ENCODE measurements at places on chromosomes 12 and 14.

DNA sequence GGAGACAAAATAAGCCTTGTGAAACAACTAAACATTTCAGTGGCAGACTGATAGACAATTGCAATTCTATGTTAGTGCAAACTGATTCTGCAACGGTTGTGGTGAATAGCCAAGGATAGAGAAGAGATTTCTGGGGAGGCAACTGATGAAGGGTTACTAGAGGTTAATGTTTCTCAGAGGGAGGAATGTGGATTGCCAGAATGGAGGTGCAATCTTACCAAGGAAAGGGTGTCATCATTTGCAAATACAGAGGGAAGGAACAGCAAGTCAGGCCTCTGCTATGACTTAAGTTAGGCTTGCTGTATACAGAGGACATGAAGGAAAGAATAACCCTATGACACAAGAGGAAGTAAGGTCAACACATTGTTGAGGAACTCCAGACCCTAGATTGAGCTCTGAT, 35.8 kb downstream of the CCDC175 start:
- DNase-seq = no peak

DNA sequence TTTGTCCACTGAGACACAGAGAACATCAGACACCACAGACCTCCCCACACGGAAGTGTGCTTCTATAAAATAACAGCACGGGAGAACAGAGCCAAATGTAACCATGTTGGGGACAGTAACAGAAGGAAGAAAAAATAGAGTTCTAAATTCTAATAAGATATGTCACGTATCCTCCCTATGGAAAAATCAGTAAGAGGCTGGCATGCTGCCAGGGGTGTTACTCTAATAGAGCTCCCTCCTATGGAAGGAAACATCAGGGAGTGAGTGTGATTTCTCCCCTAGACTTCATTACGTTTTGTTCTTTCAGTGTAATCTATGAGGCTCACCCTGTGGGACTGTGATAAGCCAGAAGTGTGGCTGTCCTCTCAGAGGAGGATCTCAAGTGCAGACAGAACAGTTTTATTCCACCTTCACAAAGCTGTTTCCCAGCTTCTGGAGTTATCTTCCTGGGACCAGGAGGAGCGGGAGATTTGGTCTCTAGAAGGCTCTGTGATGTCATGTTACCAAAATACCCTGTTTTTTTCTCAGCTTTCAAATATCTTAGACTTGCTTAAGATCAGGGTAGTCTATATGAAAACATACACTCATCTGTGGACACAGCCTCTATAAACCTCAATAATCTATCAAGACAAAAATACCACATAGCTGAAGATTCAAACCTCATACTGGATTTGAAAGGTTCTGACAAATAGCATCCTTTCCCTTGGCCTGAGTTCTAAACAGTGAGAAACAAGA, 69.3 kb downstream of the ZFC3H1 start:
- peak; percentile 20 for DNase-seq

GRCh38 chr12:117360222-117360550, 1.2 kb downstream of the NOS1 start:
- DNase-seq = no peak

GRCh38 chr14:47039336-47039735, 387.8 kb upstream of the RPL10L start:
- no peak for DNase-seq

- no peak for DNase-seq
Observed at GRCh38 chr14:81234278-81234677, 13.5 kb upstream of the GTF2A1 start.

GRCh38 chr12:105949391-105949790, 189.4 kb downstream of the NUAK1 start:
- no peak for DNase-seq

DNA sequence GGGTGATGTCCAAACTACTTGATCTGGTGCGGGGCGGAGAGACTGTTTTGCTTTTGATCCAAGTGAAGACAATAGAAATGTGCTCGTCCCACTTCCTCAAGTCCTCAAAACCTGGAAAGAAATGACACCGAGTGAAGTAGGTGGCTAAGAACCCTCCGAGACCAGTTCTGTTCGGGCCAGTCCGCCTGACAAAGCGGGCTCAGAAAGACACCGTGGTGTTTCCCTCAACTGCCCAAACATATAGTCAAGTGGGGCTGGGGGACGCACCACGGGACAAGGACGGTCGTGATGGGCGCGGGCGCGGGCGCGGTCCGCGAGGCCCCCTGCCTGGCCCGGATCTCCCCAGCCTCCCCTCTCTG, 1.6 kb downstream of the PHLDA1 start:
- peak; percentile 26 for DNase-seq

DNA sequence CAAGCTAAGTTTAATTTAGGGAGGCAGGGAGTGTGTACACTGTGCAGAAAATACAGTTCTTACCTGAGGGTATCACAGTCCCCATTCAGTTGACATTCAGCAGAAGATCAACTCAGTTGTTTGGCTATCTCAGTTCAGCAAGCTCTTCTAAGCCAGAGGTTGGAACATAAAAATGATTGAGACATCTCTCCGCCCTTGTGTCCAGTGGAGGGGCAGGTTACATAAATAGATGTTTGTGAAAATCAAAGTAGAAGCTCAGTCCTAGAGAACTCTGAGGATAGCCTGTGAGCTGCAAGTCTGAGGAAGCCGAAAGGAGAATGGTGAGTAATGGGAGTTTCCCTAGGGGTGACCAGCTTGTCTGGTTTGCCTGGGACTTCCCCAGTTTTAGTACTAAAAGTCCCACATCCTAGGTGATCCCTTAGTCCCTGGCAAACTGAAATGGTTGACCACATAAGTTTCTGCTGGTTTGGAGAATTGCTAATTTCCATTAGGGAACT, 251.4 kb upstream of the ATP2B1 start:
- no peak for DNase-seq

DNA sequence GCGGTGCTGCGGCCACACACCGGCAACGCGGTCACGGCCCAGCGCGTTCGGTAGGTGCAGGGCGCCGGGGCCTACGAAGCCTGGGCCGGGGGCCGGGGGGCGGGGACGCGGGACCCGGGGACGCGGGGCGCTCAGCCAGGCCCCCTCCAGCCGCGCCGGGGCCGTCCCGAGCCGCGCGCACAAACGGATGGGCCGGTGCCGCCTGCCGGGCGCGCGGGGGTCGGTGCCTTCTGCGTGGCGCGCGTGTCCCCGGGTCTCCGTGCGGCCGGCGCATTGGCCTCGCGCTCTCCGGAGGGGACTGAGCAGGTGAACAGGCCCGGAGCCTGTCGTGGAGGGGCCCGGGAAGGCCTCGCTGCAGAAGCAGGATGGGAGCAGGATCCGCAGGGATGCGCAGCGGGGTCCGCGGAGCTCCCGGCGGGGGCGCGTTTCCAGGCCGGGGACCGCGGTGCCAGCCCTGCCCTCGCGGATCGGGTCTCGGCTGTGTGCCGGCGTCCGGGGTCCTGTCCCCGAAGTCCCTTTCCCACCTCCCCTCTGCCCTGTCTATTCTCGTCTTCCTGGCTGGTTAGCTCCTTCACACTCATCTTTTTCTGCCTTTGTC, 421 bp downstream of the GLT1D1 start:
- DNase-seq = peak; percentile 80

DNA sequence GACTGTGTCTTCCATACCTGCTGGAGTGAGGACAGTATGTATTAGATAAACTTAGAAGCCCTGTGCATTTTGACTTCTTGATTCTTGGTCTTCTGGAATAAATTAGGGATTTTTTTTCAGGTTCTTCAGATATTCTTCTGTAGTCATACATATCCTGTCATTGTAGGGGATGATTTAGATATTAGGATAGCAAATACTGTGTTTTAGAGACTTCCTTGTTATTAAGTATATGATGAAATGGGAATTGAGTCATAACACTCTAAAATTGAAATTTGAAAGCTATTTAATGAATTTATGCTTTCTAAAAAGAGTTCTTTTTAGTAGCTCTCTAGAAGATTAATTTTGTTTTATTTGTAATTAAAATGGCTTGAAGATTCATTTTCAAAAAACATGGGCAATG, 371.5 kb upstream of the RGS6 start:
- no peak for DNase-seq

DNA sequence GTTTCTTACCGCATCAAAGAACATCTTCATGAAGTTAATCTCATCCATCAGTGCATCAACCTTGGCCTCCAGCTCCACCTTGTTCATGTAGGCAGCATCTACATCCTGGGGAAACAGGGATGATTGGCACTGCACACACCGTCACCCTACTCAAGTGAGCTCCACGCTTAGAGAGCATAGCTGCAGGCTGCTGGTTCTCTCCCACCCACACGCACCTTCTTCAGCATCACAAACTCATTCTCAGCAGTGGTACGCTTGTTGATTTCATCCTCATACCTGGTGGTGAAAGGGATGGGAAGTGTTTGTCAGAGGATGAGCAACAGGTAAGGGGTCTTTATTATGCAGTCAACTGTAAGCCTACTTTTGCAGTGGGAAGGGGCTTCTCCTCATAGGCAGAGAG, 2.3 kb downstream of the KRT5 start:
- no peak for DNase-seq

GRCh38 chr12:116476227-116476822, 82.9 kb upstream of the MAP1LC3B2 start:
- no peak for DNase-seq

DNA sequence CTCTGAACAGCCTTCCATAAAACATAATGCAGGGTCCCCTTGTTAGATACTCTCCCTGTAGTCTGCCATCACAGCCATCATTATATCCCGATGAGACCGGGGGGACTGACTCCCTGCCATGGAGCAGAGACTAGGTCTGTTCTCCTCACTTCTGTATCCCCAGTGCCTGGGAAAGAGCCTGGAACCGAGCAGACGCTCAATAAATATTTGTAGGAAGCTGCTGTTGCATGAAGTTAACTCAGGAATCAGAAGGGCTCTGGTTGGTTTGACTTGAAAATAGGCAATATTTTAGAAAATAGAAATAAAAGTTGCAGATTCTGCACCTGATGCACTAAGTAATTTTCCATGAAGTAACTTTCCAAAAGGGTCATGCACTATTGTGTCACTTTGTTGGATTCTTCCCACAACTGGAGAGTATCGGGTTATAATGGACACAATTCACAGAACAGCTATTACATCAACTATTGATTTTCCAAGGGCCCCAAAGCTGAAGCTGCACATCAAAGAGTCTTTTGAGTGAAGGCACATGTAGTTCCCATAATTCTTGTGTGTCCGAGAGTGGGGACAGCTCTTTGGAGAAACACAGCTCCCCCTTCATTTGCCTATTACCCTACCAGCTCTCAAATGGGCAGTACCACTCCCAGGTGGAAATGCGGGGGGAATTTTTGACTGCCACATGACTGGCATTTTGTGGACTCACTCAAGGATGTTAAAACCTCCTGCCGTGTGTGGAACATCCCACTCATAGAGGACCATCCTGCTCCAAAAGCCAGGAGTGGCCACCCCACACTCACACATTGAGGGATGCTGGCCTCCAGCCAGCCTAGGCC, 18.8 kb downstream of the CLMN start:
- no peak for DNase-seq

DNA sequence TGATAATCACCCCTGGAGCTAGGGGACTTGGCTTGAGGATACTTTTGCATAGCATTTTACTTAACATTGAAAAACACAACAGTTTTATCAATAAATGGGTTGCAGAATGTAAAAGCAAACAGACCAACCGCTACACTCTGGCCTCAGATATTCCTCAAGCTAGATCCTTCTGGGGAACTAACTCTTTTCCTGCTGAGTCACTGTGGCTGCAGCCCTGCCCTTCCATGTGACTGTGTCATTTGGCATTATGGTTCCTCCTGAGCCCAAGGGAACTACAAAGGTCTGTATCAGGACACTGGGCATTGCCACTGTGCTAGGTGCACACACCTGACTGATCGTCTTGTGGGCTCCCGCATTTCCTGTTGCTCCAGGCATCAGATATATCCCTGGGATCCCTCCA, 56.6 kb downstream of the TTC9 start:
- no peak for DNase-seq

DNA sequence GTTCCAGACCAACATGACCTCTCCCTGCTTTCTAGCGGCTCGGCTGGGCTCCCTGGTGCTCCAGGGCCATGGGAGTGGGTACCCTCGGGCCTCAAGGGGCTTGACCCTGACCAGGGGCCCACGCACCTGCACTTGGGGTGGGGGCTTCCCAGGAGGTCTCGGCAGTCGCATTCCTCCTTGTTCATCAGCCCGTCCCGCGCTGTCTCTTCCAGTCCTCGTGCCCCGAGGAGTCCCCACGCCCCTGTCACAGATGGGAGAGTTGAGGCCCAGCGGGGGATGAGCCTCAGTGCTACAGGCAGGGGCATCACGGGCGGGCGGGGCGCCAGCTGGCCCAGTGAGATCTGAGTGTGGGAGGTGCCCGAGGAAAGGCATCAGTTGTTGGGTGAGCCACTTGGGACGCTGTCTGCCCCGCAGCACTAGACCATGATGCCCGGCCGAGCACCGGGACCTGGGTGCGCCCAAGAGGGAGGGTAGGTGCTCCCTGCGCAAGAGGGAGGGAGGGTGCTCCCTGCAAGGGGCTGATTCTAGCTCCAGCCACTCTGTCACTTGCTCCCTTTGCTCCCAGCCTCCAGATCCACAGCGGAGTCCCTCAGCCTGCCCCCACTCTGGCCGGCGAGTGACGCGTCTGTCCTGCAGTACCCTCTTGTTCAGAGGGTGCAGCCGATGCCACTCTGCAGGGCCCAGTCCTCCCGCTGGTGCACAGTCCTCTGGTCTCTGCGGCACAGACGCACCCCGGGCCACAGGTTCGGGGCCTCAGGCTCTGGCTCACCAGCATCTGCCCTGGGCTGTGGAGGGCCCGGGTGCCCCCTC, 23.8 kb downstream of the MMP17 start:
- DNase-seq = no peak

DNA sequence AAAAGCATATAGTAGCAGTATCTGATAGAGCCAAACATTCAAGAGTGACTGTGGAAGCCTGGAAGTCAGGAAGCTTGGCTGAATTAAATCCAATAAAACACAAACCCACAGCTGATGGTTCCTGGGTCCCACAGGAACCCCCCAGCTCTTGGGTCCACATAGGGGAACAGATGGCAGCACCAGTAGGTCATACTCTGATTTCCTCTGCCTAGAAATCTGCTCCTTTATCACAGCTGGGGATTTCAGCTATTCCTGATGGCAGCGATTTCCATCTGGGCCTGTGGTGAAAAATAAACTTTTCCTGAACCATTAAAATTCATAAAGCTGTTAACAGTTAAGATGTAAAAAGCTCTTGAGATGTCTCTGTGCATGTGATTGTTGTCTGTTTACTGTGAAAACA, 202.0 kb upstream of the FRMD6 start:
- no peak for DNase-seq

DNA sequence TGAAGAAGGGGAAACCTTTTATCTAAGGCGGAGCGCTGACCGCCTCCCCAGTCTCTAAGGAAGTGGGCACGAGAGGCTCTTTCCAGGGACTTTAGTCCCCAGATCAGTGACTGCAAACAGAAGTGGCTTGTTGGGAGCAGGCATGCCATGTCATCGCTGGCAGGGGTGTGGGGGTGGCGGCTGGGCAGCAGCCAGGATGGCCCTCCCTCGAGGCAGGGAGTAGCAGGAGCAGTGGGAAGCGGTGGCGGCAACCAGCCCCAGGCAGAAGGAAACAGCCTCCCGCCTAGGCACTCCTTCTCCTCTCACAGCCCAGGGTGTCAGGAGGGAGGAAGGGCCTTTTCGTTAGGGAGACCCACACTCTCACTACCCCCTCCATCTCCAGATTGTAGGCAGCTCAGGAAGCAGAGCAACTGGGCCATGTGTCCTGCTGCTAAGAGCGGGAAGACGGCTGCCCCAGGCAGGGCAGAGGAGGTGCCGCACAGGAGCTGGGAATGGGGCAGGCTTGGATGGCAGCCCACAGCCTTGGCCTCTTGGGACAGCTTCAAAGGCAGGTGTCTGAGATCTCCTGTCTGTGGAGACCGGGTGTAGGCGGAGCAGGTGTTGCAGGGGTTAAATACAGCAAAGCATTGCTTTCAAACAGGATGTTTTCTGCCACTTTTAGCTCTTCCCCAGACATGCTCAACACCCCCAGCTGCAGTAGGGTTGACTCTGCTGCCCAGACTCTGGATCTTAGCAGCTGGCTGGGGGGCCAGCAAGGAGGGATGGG, 21.8 kb downstream of the VDR start:
- DNase-seq = no peak
